Stimulated activated CD4-positive, alpha-beta T cell treated with anti-CD3 and anti-CD28 coated beads, Interleukin-4, amount 100 ng/mL, for 24 hours (primary cell): ENCODE measurements at places on chromosomes 5 and 9.
A peak's percentile ranks its signal among the peaks of the same experiment; 100 is the strongest.

- no peak for DNase-seq
Measured at GRCh38 chr5:80076131-80077050, 41.2 kb downstream of the THBS4 start.

GRCh38 chr9:71839668-71840067 lies 71.3 kb downstream of the ABHD17B start:
- DNase-seq = no peak

DNA sequence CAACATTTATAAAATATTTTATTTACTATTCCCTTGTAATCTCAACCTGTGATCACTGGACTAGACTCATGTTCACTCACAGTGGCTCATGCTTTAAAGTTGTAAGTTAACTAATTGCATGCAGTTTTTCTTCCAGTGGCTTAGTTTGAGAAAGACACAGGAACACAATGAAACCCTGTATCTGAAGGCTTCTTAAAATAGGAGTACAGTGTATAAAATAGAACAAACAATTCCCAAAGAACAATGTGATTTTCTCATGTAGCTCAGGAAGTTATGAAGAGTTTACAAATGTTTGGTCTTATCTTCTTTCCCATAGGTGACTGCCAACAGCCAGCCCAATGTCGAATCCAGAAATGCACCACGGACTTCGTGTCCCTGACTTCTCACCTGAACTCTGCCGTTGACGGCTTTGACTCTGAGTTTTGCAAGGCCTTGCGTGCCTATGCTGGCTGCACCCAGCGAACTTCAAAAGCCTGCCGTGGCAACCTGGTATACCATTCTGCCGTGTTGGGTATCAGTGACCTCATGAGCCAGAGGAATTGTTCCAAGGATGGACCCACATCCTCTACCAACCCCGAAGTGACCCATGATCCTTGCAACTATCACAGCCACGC lies 5.9 kb downstream of the RGMB start:
- DNase-seq = no peak

- DNase-seq = no peak
Measured at GRCh38 chr5:80219391-80219790, 36.5 kb downstream of the SERINC5 start.

DNA sequence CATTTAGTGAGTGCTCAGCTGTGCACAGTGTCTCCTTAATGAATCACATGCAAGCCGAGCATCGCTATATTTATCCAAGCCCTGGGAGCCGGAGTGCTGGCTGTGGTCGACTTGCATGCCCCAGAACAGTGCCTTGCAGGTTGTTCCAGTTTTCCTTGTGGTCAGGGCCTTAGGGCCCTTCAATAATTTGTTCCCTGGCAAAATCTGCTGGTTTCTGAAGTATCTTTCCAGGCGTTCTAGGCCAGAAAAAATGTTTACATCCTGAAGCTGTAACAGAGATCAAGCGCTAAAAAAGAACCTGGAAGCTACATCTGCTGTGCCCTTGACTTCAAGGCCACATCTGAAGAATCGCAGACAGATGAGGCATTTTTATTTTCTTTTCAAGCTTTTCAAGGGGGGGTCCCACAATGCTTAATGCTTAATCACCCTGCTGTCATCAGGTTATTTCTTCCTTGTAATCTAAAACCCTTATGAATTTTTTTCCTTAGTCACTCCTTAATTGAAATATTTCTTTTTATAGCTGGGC lies 105.8 kb downstream of the DOCK2 start:
- no peak for DNase-seq

GRCh38 chr5:141714542-141715310 lies 32.7 kb upstream of the ARAP3 start:
- DNase-seq = no peak

DNA sequence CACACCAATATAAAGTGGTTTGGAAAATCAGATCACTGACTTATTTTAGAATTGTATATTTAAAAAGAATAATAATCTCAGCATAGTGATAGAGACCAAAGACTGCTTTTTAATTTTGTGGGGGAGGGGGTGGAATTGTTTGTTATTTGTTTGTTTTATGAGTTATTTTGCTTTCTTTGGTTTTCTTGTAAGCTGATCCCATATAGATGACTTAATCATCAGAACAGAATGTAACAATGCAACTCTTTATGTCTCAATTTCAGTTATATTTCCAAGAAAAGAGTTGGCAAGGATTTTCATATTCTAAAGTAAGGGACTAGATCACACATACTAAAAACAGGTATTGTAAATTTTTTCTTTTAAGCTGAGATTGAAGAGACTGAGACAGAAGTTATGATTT lies 984.9 kb downstream of the TLE4 start:
- no peak for DNase-seq

DNA sequence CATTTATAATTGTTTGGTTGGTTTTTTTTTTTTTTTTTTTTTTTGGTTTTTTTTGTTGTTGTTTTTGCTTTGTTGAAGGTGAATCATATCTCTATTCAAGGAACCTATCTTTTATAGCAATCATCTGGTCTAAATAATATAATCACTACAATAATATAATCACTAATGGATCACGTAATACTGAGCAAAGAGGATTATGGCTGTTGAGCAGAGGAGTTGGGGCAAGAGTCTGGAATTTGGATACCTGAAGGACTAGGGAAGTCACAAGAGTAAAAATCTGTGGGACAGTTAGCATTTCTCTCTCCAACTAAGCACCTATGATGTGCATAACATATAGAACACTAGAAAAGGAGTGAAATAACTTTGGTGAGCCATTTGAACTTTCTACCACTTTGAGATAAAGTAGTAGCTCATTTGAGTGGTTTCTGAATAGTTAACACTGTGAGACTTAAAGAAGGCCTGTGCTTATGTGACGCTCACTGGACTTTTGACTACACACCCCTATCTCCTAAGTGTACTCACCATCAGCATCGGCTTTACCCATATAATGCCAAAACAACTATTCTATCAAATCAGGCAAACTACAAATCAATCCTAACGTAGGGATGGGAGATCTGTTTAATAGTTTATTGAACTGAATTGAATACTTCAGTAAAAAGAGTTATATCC lies 564.9 kb upstream of the TUSC1 start:
- no peak for DNase-seq

GRCh38 chr9:92941861-92942260 lies 5.5 kb upstream of the FGD3 start:
- DNase-seq = no peak

- DNase-seq = no peak
Measured at GRCh38 chr9:33445389-33446239, 1.8 kb downstream of the AQP3 start.

DNA sequence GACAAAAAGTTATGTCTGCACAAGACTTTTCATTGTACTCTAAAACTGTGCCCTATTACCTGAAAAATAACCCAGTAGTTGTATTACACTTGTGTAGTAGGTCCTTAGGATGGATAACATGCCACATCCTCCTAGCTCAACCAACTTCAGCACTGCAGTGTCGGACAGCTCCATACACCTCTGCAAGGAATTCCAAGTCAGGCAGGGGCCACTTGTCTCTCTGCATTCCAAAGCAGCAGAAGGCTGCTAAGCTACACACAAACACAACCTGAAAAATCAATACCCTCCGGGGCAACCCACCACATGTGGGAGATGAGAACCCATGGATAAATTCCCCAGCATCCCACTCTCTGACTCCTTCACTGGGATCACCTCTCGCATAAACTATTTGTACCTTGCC lies 50.2 kb downstream of the MED10 start:
- no peak for DNase-seq

- DNase-seq = no peak
Measured at GRCh38 chr5:13821366-13821765, 123.1 kb downstream of the DNAH5 start.

DNA sequence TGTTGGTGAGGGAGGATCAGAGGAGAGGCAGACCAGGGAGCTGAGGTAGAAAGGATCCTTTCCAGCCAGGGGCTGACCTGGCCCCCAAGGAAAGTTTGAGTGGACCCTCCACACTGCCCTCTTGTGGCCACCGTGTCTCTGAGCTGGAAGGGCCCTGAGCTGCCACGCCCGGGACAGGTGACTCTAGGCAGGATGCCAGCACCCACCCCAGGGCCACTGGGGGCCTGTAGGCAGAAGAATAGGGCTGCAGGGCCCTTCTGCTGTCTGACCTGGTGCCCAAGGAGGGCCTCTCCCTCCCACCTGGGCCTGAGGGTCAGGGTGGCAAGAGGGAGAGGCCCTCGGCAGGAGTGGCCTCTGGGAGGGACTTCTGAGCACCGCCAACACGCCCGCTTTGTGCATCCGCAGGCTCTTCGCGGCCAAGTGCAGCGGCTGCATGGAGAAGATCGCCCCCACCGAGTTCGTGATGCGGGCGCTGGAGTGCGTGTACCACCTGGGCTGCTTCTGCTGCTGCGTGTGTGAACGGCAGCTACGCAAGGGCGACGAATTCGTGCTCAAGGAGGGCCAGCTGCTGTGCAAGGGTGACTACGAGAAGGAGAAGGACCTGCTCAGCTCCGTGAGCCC lies 76.8 kb downstream of the LMX1B start:
- peak; percentile 67 for DNase-seq

DNA sequence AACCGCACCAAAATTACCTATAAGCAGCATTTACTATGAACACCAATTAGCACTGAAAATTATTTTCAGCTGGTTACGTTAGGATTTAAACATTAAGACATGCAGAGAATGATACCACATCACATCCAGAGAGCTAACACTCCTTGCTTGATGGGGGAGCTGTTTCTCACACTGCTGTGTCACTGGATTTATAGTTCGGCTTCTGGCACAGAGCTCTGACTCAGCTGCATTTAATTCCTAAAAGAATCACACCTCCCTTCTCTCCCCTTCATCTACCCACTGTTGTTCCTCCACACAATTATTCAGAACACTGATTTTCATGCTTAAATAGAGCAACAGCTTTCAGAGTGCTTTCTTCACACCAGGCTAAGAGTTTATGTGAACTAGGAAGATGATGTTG lies 82.6 kb upstream of the SV2C start:
- no peak for DNase-seq

DNA sequence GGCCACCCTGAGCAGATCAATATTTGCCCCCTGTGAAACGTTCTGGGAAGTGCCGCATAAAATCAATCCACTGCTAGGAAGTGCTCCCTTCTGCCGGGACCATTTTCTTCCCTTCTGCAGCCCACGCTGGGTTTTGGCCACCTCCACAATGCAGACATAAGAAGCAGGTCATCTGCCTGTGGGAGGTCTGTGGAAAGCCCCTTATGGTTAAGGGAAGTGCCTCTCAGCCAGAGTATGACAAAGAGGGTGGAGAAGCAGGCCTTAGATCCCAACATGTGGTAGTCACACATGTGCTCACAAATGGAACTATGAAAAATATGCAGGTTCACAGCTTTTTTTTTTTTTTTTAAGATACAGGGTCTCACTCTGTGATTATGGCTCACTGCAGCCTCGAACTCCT lies 82.8 kb downstream of the SLC1A3 start:
- no peak for DNase-seq

- no peak for DNase-seq
Measured at GRCh38 chr5:81303563-81303962, 2.2 kb downstream of the ZCCHC9 start.

GRCh38 chr5:43646992-43647391 lies 44.0 kb downstream of the NNT start:
- no peak for DNase-seq

DNA sequence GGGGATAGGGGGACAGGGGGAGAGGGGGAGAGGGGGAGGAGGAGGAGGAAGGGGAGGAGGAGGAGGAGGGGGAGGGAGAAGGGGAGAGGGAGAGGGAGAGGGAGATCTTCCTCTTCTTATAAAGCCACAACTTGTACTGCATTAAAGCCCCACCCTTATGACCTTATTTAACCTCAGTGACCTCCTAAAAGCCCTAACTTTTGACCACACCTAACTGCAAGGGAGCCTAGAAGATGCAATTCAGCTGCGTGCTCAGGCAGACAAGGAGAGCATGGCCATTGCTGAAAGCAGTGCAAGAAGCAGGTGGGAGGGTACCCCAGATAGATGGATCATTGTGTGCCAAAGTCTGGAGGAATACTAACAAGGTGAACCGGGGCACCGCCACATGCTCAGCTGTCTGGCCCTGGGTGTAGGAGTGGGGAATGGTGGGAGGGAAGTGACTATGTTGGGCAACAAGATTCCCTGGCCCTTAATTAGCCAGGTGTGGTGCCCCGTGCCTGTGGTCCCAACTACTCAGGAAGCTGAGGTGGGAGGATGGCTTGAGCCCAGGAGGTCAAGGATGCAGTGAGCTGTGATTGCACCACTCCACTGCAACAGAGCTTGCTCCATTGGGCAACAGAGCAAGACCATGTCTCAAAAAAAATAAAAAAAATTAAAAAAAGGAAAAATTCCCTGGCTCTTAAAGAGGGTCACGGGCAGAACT lies 125.4 kb upstream of the BOD1 start:
- DNase-seq = no peak

- no peak for DNase-seq
Measured at GRCh38 chr5:11564706-11565105, 339.5 kb downstream of the CTNND2 start.

- no peak for DNase-seq
Measured at GRCh38 chr5:93294199-93294598, 286.8 kb downstream of the NR2F1-AS1 start.

DNA sequence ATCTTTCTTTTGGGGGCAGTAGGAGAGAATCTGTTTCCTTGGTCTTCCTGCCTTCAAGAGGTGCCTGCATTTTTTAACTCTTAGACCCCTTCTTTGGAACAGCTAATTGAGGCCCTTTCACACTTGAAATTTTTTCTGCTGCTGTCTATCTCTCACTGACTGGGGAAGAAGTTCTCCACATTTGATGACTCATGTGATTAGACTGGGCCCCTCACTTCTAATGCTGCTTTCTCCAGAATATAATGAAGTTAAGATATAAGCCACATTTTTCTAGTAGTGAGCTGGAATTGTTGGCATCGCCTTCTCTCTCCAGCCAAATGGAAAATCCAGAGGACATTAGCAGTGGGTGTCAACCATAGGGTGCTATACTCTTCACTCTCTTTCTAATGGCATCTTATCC lies 12.4 kb downstream of the ZNF474 start:
- DNase-seq = no peak

- DNase-seq = no peak
Measured at GRCh38 chr5:145859453-145859852, 13.4 kb downstream of the GRXCR2 start.

- no peak for DNase-seq
Measured at GRCh38 chr9:134592819-134593200, 48.8 kb upstream of the COL5A1 start.

GRCh38 chr5:76082772-76083554 lies at the start of gene SV2C:
Gene SV2C (plus strand): TSS chr5:76083383. CDS start chr5:76131751, 48,368 bp downstream.
- peak; percentile 43 for DNase-seq

- no peak for DNase-seq
Measured at GRCh38 chr5:19923742-19924141, 64.3 kb downstream of the CDH18 start.

DNA sequence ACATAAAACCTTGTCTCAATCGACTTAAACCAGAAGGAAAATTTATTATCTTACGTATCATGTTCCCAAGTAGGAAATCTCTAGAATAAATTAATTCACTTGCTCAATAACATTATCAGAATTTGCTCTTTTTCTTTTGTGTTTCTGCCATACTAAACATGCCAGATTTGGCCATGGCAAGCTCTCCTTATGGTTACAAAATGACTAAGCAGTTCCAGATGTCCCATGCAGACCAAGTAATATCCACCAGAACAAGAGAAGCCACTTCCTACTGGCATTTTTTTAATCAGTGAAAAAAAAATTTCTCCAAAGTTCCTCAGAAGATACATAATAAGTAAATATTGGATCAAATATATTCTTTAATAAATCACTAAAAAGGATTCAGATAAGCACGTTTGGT lies 25.2 kb upstream of the ADAMTS6 start:
- DNase-seq = no peak

GRCh38 chr5:1343931-1344901 lies 683 bp downstream of the CLPTM1L start:
- DNase-seq = peak; percentile 27

GRCh38 chr9:107513464-107514100 lies 24.0 kb upstream of the KLF4 start:
- no peak for DNase-seq

GRCh38 chr9:135221576-135221950 lies 134.1 kb downstream of the OLFM1 start:
- DNase-seq = no peak
